A549 treated with CORT108297 at 1 μM for 4 hours (cell line): ENCODE measurements at places on chromosomes 7 and 10. TPM values are rescaled to one million over a fixed set of nuclear protein-coding genes. Genes with fewer than 3 reads are reported as not detected.

Gene CLDN3
- 1.2 to 3.8 TPM (median 3.4 TPM) in 5 replicates for total RNA-seq

Gene MMP21
- 0.04 to 0.06 TPM in 2 of 5 replicates, not detected in the others for total RNA-seq

Gene CPN1
- total RNA-seq = 0.14 to 0.32 TPM (median 0.23 TPM) in 5 replicates

Gene CPA1
- total RNA-seq = not detected in 5 replicates

Gene ASZ1
- total RNA-seq = not detected in 5 replicates

Gene LBX1
- total RNA-seq = not detected in 5 replicates

Gene IGFBP3
- total RNA-seq = 160 to 234 TPM (median 206 TPM) in 5 replicates

Gene AEBP1
- total RNA-seq = 0.02 TPM in 1 of 5 replicates, not detected in the others

Gene BZW2
- 90.6 to 103 TPM (median 93.0 TPM) in 5 replicates for total RNA-seq

Gene NEUROD6
- total RNA-seq = not detected in 5 replicates

Gene NODAL
- total RNA-seq = not detected in 5 replicates

Gene EPHB6
- total RNA-seq = 0.24 to 0.44 TPM (median 0.32 TPM) in 5 replicates

Gene GOLGA7B
- total RNA-seq = 3.5 to 5.4 TPM (median 4.6 TPM) in 5 replicates

Gene IGF2BP3
- 19.4 to 30.4 TPM (median 24.1 TPM) in 5 replicates for total RNA-seq

Gene SLC26A4
- total RNA-seq = 0.02 to 0.13 TPM (median 0.05 TPM) in 5 replicates

Gene SLC18A2
- 0.04 TPM in 1 of 5 replicates, not detected in the others for total RNA-seq

Gene AHCYL2
- total RNA-seq = 4.6 to 6.8 TPM (median 6.1 TPM) in 5 replicates

Gene TMEM236
- 0.05 to 0.13 TPM (median 0.08 TPM) in 5 replicates for total RNA-seq

Gene MYL10
- not detected in 5 replicates for total RNA-seq

Gene MMD2
- not detected in 5 replicates for total RNA-seq

Gene LRMDA
- 4.1 to 5.7 TPM (median 4.8 TPM) in 5 replicates for total RNA-seq

Gene PDE6C
- not detected in 5 replicates for total RNA-seq

Gene FOXI2
- total RNA-seq = not detected in 5 replicates

Gene BTBD16
- total RNA-seq = 0.35 to 0.82 TPM (median 0.64 TPM) in 5 replicates

Gene WIPF3
- total RNA-seq = 0.45 to 0.55 TPM (median 0.52 TPM) in 5 replicates

Gene NYAP1
- total RNA-seq = 1.5 to 2.4 TPM (median 2.3 TPM) in 5 replicates

Gene GNGT1
- not detected in 5 replicates for total RNA-seq

Gene SFTPD
- total RNA-seq = 0.23 to 0.66 TPM (median 0.31 TPM) in 4 of 5 replicates, not detected in the other

Gene ING3
- total RNA-seq = 4.9 to 6.1 TPM (median 5.2 TPM) in 5 replicates

Gene GDF10
- total RNA-seq = 0.06 to 0.14 TPM (median 0.09 TPM) in 5 replicates

Gene PON1
- 0.29 to 1.2 TPM (median 0.68 TPM) in 5 replicates for total RNA-seq

Gene GRM3
- total RNA-seq = not detected in 5 replicates

Gene SPAM1
- not detected in 5 replicates for total RNA-seq

Gene CRYGN
- not detected in 5 replicates for total RNA-seq

Gene DHX32
- total RNA-seq = 32.7 to 44.0 TPM (median 42.2 TPM) in 5 replicates

Gene AGAP3
- total RNA-seq = 43.0 to 72.3 TPM (median 69.5 TPM) in 5 replicates

Gene CALML3
- total RNA-seq = 0.02 TPM in 1 of 5 replicates, not detected in the others

Gene ZP3
- 16.6 to 21.8 TPM (median 19.3 TPM) in 5 replicates for total RNA-seq

Gene NME8
- not detected in 5 replicates for total RNA-seq

Gene DRGX
- total RNA-seq = 0.06 to 0.09 TPM in 2 of 5 replicates, not detected in the others

Gene TRPV5
- not detected in 5 replicates for total RNA-seq

Gene STK31
- total RNA-seq = 0.49 to 0.82 TPM (median 0.62 TPM) in 5 replicates

Gene GOT1
- 33.7 to 41.0 TPM (median 34.1 TPM) in 5 replicates for total RNA-seq

Gene CYP2C19
- total RNA-seq = not detected in 5 replicates

Gene TMEM72
- total RNA-seq = not detected in 5 replicates

Gene HOXA11
- 0.54 to 0.79 TPM (median 0.77 TPM) in 5 replicates for total RNA-seq
